ENCODE measurements at places on chromosomes 1 and 21.

DNA sequence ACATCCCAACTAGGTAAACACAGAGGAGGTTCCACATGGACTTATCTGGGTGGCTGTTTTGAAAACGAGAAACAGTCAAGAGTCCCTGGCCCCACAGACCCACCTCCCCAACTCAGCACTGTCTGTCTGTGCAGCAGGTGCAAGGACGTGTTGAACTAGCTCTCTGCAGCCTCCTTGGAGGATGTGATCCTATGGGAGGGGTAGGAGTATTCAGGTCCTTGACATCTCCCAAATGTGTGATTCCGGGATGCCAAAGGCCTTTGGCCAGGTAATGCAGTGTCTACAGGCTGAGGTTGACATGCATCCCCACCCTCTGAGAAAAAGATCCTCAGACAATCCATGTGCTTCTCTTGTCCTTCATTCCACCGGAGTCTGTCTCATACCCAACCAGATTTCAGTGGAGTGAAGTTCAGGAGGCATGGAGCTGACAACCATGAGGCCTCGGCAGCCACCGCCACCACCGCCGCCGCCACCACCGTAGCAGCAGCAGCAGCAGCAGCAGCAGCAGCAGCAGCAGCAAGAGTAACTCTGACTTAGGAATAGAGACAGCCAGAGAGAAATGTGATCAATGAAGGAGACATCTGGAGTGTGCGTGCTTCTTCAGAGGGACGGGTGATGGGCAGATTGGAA lies 151.6 kb upstream of the CAMK1G start:
- DNase-seq, result no peak

DNA sequence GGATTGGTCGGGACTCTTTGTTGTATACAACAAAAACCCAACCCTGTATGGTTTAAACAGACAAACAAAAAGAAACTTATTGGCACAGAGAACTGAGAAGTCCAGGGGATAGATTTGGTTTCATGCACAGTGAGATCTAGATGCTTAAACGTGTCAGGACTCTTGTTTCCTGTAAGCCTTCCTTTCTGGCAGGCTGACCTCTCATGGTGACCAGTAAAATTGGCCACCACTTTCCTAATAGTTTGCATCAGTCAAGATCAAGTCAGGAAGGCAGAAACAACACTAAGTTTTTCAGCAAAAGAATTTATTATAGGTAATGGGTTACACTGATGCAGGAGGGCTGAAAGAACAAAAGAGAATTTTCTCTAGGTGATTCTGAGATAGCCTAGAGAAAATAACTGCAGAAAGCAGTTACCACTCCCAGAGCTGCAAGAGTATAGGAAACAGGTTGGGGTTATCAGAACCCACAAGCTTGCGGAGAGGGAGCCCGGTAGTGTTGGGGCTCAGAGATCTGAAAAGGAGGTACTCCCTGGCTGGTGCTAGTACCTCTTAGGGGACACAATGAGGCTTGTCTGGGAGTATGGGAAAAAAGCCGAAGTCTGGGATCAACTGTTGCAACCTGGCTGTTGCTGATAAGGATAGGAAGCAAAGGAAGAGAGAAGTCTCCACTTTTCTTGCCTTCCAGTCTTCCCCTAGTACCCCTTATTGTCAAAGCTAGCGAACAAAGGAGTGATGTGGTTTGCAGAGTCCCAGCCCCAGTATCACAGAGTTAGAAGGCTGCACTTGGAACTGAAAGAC lies 21.4 kb downstream of the CITED4 start:
- DNase-seq, result no peak

GRCh38 chr1:241417258-241417657 lies 60.3 kb upstream of the RGS7 start:
- no peak for DNase-seq

DNA sequence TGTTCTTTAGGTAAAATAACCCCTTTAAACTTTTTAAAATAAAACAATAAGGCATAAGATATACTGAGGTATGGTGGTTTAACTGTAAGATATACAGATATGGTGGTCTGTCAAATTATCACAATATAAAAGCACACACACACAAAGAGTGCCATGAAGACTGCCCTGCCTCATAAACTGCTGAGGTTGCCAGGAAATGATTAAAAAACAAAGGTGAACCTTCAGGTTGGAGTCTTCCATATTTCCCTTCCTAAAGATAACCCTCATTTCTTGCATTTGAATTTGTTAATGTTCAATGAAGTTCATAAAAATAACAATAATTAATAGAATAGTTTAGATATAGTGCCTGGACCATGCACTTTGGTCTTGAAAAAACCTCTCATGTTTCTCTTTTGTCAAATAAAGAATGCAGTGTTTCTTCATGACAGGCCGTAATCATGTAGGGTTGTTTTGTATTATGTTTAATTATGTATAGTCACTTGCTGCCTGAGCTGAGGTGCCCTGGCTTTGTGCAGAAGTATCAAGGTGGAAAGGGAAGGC lies 123.6 kb upstream of the B3GALT2 start:
- DNase-seq, result no peak

- DNase-seq, result no peak
Measured at GRCh38 chr1:66932291-66932690, 7.5 kb downstream of the MIER1 start.

DNA sequence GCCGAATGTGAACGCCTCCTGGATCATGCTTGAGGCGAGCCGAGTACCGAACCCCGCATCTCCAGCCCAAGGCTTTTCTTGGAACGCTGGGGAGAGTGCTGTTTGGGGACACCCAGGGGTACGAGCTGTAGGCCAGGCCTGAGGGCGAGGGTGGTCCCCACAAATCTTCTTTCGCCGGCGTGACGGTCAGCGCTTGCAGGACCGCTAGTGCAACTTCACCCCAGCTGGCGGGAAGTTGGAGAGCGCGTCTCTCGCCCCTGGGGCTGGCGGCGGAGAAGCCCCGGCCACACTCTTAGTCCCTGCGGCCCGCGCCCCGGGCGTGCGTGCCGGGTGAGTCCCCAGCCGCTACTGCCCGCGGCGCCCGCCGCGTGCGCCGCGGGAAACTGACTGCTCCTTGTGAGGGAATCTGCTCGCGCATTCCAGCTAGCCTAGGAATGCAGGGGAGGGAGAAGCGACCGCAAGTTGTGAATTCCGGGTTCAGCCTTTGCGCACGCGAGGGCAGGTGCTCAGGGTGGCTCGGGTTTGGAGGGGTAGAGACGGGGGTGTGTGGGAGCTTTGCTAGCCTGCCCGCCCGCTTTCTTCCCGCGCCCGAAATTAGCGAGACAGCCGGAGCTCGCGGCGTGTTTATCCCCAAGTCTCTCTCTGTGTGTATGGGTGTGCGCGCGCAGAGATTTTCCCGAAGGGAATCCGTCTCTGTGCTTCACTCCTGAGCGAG lies 884 bp downstream of the LHX4 start:
- DNase-seq, result no peak

GRCh38 chr21:46098303-46099141 lies 610 bp downstream of the COL6A2 start:
- no peak for DNase-seq

- DNase-seq, result no peak
Measured at GRCh38 chr1:235297579-235297978, 30.4 kb downstream of the ARID4B start.

DNA sequence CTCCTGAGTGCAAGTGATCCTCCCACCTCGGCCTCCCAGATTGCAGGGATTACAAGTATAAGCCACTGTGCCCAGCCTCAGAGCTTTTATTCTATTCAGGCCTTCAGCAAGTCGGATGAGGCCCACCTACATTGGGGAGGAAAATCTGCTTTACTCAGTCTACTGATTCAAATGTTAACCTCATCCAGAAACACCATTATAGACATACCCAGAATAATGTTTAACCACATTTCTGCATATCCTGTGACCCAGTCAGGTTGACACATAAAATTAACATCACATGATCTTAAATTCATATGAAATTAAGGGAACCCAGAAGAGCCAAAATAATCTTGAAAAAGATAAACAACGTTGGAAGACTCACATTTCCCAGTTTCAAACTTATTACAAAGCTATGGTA lies 14.9 kb downstream of the IL20 start:
- no peak for DNase-seq

DNA sequence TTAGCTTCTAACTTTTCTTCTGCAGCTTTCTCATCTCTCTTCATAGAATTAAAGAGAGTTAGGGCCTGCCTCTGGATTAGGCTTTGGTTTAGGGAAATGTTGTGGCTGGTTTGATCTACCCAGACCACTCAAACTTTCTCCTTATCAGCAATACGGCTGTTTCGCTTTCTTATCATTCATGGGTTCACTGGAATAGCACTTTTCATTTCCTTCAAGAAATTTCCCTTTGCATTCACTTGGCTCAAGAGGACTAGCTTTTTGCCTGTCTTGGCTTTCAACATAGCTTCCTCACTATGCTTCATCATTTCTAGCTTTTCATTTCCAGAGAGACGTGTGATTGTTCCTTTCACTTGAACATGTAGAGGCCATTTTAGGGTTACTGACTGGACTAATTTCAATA lies 59.6 kb downstream of the AKT3 start:
- no peak for DNase-seq

DNA sequence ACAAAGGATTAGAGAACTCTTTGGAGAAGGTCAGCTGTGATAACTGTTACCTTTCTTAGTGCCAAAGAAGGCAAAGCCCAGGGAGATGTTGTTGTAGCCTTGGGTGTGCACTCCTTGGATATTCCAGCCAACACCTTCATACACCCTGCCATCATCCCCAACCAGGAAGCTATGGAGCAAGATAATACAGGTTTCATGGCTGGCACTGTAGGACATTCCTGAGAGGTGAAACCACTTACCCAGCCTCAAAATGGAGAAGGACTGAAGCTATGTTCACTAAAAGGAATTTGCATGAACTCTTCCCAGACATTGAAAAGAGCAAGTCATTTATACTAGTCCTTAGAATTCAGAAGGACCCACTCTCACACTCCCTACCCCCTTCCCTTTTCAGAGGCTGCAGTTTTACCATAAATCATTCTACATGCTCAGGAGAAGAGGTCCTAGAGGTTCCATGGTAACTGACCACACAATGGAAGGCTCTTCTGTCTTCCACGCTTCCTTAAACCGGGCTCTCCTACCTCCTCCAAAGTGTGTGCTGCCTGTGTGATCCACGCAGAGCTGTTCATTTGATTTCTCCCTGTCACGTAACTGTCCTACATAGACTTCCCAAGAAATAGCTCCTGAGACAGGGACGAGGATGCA lies 5.5 kb downstream of the PGLYRP4 start:
- no peak for DNase-seq

GRCh38 chr21:34011660-34012059 lies 61.7 kb upstream of the MRPS6 start:
- DNase-seq, result no peak

GRCh38 chr1:207259391-207259790 lies 62.1 kb upstream of the CD55 start:
- DNase-seq, result no peak

- no peak for DNase-seq
Measured at GRCh38 chr1:62012836-62013235, 181.8 kb upstream of the L1TD1 start.

GRCh38 chr1:51215169-51215568 lies 20.9 kb upstream of the RNF11 start:
- DNase-seq, result no peak

GRCh38 chr1:100539836-100540536 lies 2.0 kb downstream of the GPR88 start:
- DNase-seq, result no peak

- DNase-seq, result no peak
Measured at GRCh38 chr1:15691434-15692032, 7.4 kb downstream of the PLEKHM2 start.

DNA sequence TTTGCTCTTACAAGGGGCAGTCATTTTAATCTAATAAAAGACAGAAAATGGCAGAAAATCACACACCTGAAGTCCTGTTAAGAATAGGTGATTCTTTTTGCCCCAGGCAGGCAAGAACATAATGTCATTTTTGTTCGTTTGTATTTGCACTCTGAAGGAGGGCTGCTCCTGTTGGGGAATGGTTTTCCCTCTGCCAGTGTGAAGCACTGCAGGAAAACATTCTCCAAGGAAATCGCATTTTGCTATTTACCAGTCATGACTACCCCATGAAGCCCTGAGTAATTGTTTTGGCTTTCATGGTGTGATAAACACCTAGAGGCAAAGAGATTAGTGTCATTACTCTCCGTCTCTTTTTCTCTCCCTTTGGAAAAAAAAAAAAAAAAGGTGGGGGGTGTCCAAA lies 345.5 kb downstream of the NTNG1 start:
- DNase-seq, result no peak

Data from cerebellar nuclear complex (tissue), 1 donor.